ENCODE measurements at places on chromosomes 1 and 21. TPM values are rescaled to one million over a fixed set of nuclear protein-coding genes. Genes with fewer than 3 reads are reported as not detected.

DNA sequence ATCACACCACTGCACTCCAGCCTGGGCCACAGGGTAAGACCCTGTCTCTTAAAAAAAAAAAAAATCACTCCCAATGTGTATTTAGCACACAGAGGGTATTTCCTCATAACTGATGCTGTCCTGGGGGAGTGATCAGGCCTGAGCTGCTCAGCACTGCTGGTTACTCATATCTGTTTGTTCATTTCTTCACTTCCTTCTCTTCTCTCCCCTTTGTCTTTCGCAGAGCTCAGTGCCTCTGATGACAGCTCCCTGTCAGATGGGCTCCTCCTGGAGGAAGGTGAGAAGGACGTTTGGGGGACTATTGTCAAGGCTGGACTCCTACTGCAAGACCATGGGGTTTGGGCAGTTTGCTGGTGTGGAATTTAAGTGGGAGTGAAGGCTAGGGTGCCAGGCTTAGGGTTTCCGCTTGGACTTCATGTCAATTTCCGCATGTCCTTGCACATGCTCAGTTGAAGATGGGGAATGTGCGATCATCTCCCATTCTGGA is 13.0 kb downstream of the INAVA start:
- no peak for DNase-seq

- no peak for DNase-seq
These were observed 32.7 kb upstream of the ZBTB40 start for GRCh38 chr1:22418933-22419382.

- DNase-seq = no peak
These were observed 2.8 kb upstream of the PHLDA3 start for GRCh38 chr1:201471772-201472171.

- DNase-seq = no peak
These were observed 144.5 kb upstream of the RUNX3 start for GRCh38 chr1:25074351-25075227.

THBS3 gene
- 33.1 TPM for total RNA-seq

DNA sequence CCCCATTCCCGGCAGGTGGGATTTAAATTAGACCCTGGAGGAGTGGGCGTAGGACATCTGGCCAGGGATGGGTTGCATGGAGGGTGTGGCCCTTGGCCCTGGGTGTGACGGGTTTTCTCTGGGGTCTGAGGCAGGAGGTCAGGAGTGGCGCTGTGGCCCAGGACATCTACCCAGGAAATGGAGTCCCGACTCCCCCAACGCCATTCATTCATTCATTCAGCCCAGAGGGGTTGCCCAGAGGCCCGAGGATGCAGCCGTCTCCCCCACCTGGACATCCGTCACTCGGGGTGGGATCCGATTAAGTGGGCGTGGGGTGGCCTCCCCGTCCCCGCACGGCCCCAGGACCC is 663 bp downstream of the ATP13A2 start:
- DNase-seq = no peak

STK40 gene
- total RNA-seq = 25.4 TPM

GRCh38 chr1:204828352-204828850 is 42.3 kb upstream of the NFASC start:
- peak; percentile 64 for DNase-seq

- DNase-seq = no peak
These were observed 601.6 kb upstream of the USP24 start for GRCh38 chr1:55816456-55817426.

DNA sequence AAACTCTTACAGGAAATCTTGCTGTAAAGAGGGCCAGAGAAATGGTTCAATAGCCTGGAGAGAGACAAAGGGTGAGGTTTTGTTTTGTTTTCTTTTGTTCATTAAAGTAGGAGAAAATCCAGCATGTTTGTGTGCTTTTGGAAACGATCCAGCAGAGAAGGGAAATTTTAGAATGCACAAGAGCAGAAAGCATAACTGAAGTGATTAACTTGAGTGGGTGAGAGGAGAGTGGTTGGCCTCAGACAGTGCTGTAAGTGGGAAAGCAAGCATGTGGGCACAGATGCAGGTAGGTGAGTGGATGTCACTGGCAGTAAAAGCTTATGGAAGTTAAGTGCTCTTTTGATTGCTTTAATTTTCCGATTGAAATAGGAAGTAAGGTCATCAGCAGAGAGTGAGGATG is 50.2 kb downstream of the EEIG2 start:
- peak; percentile 70 for DNase-seq

DNA sequence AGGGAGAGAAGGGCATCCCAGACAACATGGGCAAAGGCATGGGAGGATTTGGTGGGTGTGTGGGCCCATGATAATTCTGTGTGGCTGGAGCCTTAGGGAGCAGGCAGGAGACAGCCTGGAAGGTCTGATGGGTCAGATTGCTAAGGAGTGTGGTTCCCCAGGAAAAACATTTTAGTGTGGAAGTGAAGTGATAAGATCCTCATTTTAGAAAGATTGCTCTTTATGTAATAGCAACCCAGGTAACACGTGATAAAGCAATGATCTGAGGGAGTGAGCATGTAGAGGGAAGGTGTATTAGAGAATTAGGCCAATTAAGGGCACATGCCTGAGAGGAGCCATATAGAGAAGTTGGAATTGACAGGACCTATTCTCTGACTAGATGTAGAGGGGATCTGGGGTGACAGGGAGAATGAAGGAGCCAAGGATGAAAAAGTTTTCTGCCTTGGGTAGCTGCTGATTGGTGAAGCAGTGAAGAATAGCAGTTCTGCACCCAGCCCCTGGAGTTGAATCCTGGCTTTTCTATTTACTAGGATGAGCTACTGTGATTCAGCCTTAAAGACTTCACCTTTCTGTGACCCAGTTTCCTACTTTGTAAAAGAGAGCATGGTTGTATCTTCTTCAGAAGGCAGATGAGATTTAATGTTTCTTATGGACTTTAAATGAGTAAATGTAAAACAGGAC is 18.7 kb upstream of the SLAMF6 start:
- peak; percentile 9 for DNase-seq

CA6 gene
- not detected for total RNA-seq

RIMS3 gene
- 1.7 TPM for total RNA-seq

DNA sequence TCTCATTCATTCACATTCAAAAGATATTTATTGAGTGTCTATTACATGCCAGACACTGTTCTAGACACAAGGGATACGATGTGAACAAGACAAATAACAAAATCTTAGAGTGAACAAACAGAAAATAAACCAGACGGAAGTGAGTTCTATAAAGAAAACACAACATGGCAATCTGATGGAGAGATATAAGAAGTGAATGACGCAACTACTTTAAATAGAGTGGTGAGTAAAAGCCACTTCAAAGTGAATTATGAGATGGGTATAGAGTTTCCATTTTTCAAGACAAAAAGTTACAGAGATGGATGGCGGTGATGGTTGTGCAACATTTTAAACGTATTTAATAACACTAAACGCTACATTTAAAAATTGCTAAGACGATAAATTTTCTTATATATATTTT is 75.4 kb downstream of the CEP170 start:
- DNase-seq = no peak

KIF26B gene
- total RNA-seq = 2.7 TPM

GRCh38 chr1:179917601-179918429 is 35.7 kb downstream of the TOR1AIP1 start:
- no peak for DNase-seq

GRCh38 chr1:54798206-54798605 is 2.9 kb downstream of the TTC22 start:
- DNase-seq = no peak

GRCh38 chr1:236160540-236161127 is 18.3 kb downstream of the GPR137B start:
- no peak for DNase-seq

Data from lung (tissue), 17 donors.